B cell (primary cell): ENCODE measurements at places on chromosomes 12 and 14. TPM values are rescaled to one million over a fixed set of nuclear protein-coding genes. Genes with fewer than 3 reads are reported as not detected.
A peak's percentile ranks its signal among the peaks of the same experiment; 100 is the strongest.

- no peak overlapping the region for H3K4me3 ChIP-seq
- H3K27ac ChIP-seq: no peak overlapping the region
- H3K36me3 ChIP-seq: no peaks in the 10 kb centered on the region
- H3K4me1 ChIP-seq: no peaks in the 10 kb centered on the region
- no peak for DNase-seq
Measured at GRCh38 chr12:104263580-104264358, 39.8 kb upstream of the EID3 start.

DNA sequence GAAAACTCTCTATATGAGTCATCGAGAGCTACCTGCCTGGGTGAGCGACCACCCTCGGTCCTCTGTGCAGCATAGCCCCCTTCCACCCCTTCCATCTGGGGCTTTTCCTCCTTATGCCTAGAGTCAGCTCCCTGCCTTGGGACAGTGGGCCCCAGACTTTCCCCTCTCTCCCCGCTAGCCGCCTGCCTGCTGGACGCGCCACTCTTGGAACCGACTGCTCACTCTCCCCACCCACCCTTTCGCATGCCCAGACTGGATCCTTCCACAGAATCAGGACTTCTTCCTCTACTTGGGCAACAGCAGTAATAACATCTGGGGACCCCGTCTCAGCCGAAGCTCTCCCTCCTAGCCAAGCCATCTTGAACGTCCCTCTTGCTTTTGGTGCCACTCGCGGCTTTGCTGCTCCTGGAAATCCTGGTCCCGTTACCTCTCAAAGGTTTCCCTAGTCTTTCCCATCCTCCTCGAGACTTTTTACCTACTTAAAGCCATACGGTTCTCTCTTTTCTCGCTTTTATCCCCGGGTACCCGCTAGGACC is 671 bp downstream of the ESYT1 start:
- DNase-seq: no peak
- peaks cover 35% of the 10 kb centered on the region for H3K36me3 ChIP-seq
- H3K27me3 ChIP-seq: no peaks in the 10 kb centered on the region
- peak overlapping the region; percentile 88 for H3K4me3 ChIP-seq
- peak overlapping the region; percentile 60 for H3K27ac ChIP-seq

DNA sequence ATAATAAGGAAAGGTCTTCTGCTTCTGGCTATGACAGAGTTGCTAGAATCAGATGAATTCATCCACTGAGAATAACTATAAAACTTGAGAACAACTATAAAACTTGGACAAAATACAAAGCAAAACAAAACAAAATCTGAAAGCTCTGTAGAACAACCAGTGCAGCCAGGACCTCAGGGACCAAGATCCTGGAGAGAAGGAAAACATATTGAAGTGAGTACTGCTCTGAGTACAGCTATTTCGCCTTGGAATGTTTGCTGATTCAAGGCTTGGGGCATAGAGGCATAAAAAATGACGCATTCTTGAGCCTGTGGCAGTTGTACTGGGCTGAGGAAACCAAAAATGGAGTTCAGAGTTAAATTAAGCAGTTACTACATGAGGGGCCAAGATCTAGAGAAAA is 21.7 kb downstream of the FOXA1 start:
- no peak for DNase-seq

DNA sequence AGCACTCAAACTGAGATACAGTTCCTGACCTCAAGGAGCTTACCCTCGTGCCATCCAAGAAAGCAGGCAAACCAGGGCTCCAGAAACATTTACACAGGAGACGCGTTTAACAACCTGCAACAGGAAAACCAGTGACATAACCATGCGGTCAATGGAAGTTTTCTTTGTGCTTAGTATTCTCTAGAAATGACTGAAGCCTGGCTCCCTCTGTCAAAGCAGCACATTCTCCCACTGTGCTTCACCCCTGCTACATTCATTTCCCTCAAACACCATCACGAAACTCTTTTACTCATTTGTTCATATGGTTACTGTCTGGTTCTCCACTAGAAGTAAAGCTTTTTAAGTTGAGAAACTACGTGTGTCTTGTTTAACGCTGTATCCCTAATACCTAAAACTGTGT is 161.3 kb upstream of the CCND2 start:
- no peak overlapping the region for H3K4me3 ChIP-seq
- peaks cover 26% of the 10 kb centered on the region for H3K4me1 ChIP-seq
- no peaks in the 10 kb centered on the region for H3K27me3 ChIP-seq
- H3K27ac ChIP-seq: no peak overlapping the region
- H3K36me3 ChIP-seq: no peaks in the 10 kb centered on the region

- no peak overlapping the region for H3K4me3 ChIP-seq
- DNase-seq: no peak
- no peaks in the 10 kb centered on the region for H3K27me3 ChIP-seq
- no peaks in the 10 kb centered on the region for H3K36me3 ChIP-seq
- no peaks in the 10 kb centered on the region for H3K4me1 ChIP-seq
Measured at GRCh38 chr12:89833337-89834252, 125.0 kb upstream of the ATP2B1 start.

- DNase-seq: no peak
- H3K36me3 ChIP-seq: no peaks in the 10 kb centered on the region
- no peaks in the 10 kb centered on the region for H3K27me3 ChIP-seq
- no peak overlapping the region for H3K27ac ChIP-seq
- H3K4me3 ChIP-seq: no peak overlapping the region
- H3K4me1 ChIP-seq: no peaks in the 10 kb centered on the region
Measured at GRCh38 chr12:19620222-19620621, 180.9 kb downstream of the AEBP2 start.

DNA sequence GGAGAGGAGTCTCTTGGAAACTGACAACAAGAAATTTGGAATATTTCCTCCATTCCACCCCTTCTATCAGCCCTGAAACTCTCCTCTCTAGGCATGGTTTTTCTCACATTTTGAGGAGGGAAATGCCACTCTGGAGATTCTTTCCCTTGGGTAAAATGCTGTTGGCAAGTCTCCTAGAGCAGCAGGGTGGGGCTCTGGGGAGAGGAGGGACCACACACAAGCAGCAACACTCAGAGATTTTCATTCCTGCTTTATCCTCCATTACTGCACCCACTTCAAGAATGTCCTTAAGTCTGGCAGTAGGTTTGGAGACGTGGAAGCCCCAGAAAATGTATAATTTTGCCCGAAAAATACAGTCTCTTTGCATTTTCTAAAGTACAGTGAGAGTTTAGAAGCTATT is 130.8 kb upstream of the FLRT2 start:
- H3K4me1 ChIP-seq: no peaks in the 10 kb centered on the region
- no peak for DNase-seq
- H3K36me3 ChIP-seq: no peaks in the 10 kb centered on the region
- H3K4me3 ChIP-seq: no peak overlapping the region

GRCh38 chr12:76226397-76226796 is 121.8 kb downstream of the BBS10 start:
- no peaks in the 10 kb centered on the region for H3K27me3 ChIP-seq
- no peaks in the 10 kb centered on the region for H3K36me3 ChIP-seq
- H3K4me3 ChIP-seq: no peak overlapping the region
- DNase-seq: no peak
- no peaks in the 10 kb centered on the region for H3K4me1 ChIP-seq

DNA sequence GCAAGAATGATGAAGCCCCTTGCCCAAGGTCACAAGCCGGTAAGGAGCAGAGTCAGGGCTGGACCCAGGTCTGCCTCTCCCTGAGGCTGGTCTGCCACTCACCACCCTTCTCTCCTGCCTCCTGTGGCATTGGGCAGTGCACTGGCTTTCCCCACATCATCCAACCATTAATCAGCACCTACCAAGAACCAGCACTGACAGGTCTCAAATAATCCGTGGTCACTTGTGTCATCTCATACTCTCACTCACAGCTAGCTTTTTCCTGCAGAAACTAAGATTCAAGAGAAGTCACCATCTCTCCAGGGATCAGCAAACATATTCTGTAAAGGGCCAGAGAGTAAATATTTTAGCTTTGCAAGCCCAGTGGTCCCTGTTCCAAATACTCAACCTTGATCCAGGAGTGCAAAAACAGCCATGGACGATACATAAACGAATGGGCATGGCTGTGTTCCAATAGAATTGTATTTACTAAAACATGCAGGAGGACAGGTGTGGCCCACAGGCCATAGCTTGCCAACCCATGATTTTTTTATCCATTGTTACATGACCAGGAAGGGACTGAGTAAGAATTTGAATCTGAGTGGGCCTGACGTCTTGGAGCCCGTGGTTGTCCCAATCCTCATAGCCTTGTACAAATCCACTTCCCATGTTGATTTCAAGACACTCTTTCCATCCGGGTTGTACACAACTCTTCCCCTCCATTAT is 374.2 kb downstream of the BCL11B start:
- H3K4me1 ChIP-seq: no peaks in the 10 kb centered on the region
- no peaks in the 10 kb centered on the region for H3K36me3 ChIP-seq
- H3K27me3 ChIP-seq: no peaks in the 10 kb centered on the region
- no peak overlapping the region for H3K4me3 ChIP-seq

GRCh38 chr12:7303230-7303629 is 642 bp upstream of the ACSM4 start:
- no peaks in the 10 kb centered on the region for H3K27me3 ChIP-seq
- H3K27ac ChIP-seq: no peak overlapping the region
- no peak overlapping the region for H3K4me3 ChIP-seq
- no peaks in the 10 kb centered on the region for H3K36me3 ChIP-seq
- H3K4me1 ChIP-seq: no peaks in the 10 kb centered on the region
- DNase-seq: no peak

DNA sequence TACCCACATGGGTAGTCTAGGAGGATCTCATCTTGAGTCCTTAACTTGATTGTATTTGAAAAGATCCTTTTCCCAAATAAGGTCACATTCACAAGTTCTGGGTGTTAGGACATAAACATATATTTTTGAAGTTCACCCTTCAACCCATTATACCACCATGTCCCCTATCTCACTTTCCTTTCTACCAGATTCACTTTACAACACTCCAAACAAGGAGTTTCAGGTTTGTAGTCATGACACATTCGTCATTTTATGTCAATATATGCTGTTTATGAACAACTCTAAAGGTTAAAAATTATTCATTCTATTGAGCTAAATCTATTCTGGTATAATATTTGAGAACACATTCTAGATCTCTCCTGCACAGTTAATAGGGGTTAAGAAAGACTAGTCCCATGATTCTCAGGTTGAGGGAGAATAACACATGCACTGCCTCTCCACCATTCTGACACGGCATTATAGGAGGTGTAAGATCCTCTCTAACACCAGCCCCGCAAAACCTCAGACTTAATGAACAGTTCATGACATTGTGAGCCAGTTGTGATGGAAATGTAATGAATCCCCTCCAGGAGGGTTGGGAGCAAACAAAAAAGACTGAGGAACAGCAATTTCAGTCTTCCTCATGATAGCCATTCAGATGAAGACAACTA is 72.0 kb upstream of the PSMA6 start:
- no peak overlapping the region for H3K4me3 ChIP-seq
- H3K27ac ChIP-seq: no peak overlapping the region
- no peaks in the 10 kb centered on the region for H3K27me3 ChIP-seq
- no peak for DNase-seq
- H3K36me3 ChIP-seq: no peaks in the 10 kb centered on the region

- peak overlapping the region; percentile 96 for H3K27ac ChIP-seq
- peak; percentile 57 for DNase-seq
Measured at GRCh38 chr12:52033446-52034140, 17.6 kb upstream of the NR4A1 start.

DNA sequence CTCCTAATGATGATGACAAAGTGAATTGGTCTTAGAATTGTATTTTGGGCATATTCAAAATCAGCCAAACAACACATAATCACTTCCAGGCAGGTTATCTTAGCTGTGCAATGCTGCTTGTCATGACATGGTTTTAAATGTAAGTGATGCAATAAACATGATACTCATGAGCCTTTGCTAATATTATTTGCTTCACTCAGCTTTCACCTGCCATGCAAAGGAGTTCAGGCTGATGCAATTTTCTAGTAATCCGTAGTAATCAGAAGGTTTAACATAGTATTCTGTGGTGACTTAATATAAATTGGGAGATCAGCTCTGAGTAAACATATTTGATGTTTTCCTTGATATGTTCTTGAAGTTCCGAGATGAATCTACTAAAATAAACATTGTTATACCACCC is 29.1 kb downstream of the TMEM260 start:
- no peak overlapping the region for H3K27ac ChIP-seq
- H3K36me3 ChIP-seq: peaks cover 17% of the 10 kb centered on the region
- no peak overlapping the region for H3K4me3 ChIP-seq
- no peak for DNase-seq

DNA sequence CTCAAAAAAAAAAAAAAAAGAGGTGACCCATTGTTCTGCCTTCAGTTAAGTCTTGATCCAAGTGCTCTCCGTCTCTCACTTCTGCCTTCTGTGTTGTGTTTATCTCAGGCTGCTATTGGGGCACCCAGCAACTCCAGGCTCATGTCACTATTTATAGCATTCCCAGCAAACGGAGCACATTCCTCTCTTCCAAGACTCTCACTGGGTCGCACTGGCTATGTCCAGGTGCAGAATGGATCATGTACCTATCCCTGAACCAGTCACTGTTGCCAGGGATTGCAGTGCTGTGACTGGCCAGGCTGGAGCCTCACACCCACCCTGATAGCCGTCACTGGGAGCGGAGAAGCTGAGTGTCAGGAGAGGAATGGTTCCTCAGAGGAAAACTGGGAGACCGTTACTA is 31.2 kb downstream of the RHOF start:
- H3K4me3 ChIP-seq: no peak overlapping the region
- DNase-seq: no peak
- no peak overlapping the region for H3K27ac ChIP-seq
- no peaks in the 10 kb centered on the region for H3K36me3 ChIP-seq
- no peaks in the 10 kb centered on the region for H3K27me3 ChIP-seq

DNA sequence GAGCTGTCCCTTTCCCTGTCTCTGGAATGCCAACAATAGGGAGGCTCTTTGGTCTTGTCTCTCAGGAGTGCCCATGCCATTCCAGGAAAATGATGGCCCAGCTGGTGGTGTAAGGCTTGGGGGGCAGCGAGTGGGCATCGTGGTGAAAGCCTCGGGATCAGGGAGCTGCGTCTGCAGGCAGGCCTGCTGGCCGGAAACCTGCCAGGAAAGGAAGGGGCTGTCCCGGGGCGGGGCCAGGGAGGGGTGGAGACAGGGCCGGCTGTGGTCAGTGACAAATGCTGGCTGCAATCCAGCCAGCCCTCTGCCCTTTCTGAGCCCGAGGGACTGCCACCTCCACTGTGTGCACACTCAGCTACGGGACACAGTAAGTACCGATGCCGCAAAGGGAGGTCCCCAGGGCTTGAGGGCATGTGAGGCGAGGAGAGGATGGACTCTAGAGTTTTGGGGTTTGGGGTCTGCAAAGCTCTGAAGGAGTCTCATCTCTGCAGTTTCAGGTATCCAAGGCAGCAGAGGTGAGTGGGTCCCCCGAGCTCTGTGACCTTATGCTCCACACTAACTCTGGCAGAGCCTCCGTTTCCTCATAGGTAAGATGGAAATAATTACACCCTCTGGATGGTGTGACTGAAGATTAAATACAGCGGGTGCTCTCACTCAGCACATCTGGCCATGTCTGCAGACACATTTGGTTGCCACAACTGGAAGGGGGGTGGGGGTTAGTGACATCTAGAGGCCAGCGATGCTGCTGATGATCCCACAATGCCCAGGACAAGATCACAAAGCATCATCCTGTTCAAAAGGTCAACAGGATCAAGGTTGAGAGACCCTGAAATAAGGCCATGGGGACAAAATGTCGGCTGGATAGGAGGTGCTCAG is at the start of gene SERPINA5:
SERPINA5 (plus strand) TSS at position 300 of the 873 bp plus-strand sequence. CDS start 5,937 bp downstream, outside the sequence.
- H3K27me3 ChIP-seq: no peaks in the 10 kb centered on the region
- H3K27ac ChIP-seq: no peak within 1 kb of the TSS
- H3K4me1 ChIP-seq: no peaks in the 10 kb centered on the region
- no peak for DNase-seq
- no peaks in the 10 kb centered on the region for H3K36me3 ChIP-seq
- H3K4me3 ChIP-seq: no peak within 1 kb of the TSS

LTBR gene
- total RNA-seq: 1.2 TPM in 1 of 2 replicates, not detected in the other

FRS2 gene
- 29.5 and 33.7 TPM in 2 replicates for total RNA-seq

CCDC88C gene
- 181 and 197 TPM in 2 replicates for total RNA-seq

IGF1 gene
- total RNA-seq: 0.05 TPM in 1 of 2 replicates, not detected in the other

FITM1 gene
- 2.6 and 3.6 TPM in 2 replicates for total RNA-seq

CINP gene
- 23.7 and 28.8 TPM in 2 replicates for total RNA-seq

SLC4A8 gene
- total RNA-seq: 3.0 and 3.2 TPM in 2 replicates
